ENCODE measurements at places on chromosomes 5 and 9. TPM values are rescaled to one million over a fixed set of nuclear protein-coding genes. Genes with fewer than 3 reads are reported as not detected.

- DNase-seq: no peak
Observed at GRCh38 chr5:10227379-10227778, 22.3 kb downstream of the ATPSCKMT start.

Gene SLC34A3
- total RNA-seq: 0.13 TPM

GRCh38 chr5:178582291-178582690 lies 7.9 kb downstream of the COL23A1 start:
- DNase-seq: no peak

Gene HRH2
- 10.6 TPM for total RNA-seq

Gene C9
- total RNA-seq: 4.5 TPM

Gene NSG2
- not detected for total RNA-seq

DNA sequence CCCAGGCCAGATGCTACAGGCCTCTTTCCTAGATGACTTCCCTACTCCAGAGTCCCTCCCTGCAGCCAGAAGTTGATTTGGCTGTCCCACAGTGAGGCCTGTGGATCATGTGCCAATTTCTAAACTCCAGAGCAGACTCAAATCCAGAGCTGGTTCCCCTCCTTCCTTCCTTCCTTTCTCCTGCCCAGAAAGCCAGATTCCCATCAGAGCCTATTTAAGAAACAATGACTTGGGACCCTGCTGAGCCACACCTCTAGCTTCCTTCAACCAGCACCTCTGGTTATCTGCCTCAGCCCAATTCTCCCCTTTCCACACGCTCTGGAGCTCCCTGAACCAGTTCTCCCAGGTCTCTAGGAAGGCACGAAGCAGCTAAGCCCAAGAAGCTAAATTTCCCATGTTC lies 7.2 kb downstream of the FAM219A start:
- no peak for DNase-seq

DNA sequence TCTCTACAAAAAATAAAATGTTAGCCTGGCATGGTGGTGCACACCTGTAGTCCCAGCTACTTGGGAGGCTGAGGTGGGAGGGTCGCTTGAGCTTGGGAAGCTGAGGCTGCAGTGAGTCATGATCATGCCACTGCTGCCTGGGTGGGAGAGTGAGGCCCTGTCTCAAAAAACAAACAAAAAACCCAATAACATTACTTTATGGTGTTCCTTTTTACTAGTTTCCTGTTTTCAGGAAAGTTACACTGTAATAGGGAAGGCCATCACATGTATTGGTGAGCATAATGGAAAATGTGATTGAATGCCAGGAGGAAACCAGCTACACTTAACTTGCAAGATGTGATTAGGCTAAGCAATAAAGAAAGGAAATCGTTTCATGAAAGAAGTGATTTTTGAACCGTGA lies 42.7 kb downstream of the SV2C start:
- no peak for DNase-seq

Gene SETD9
- total RNA-seq: 9.3 TPM

Gene HMMR
- 0.91 TPM for total RNA-seq

GRCh38 chr5:108375768-108376167 lies 6.1 kb downstream of the FBXL17 start:
- DNase-seq: no peak

- no peak for DNase-seq
Observed at GRCh38 chr9:5361326-5362010, 21.8 kb upstream of the RLN1 start.

DNA sequence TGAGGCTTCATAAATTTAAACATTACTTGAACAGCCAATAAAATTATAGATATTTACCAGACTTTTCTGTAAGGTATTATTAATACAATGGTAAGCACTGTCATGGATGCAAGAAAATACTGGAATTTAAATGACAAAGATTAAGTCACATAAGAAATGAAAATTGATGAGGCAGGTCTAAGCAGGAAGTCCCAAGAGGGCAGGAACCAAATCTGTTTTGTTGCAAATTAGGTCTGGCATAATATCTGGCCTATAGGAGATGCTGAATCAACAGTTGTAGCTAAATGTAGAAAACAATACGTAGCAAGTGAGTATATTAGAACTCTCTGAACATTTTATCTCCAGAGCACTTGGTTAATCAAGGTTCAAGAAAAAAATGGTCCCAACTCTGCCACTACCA lies 142.5 kb downstream of the EBF1 start:
- DNase-seq: no peak

DNA sequence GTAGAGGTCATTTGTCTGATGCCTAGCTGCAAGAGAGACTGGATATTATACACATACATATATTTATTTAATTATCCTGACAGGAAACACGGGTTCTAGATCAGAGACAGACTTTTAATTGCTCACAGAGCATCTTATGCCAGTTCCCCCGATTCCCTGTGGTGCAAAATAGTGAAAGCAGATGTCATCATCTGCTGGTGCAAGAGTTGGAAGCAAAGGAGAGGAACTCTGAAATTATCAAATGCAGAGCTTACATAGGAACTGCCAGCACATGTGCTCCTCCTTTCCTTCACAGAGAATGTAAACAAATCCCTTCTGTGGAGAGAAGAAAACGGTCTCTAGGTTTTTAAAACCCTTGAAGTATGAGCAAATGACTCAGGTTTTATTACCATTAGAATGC lies 69.3 kb downstream of the DTWD2 start:
- no peak for DNase-seq

DNA sequence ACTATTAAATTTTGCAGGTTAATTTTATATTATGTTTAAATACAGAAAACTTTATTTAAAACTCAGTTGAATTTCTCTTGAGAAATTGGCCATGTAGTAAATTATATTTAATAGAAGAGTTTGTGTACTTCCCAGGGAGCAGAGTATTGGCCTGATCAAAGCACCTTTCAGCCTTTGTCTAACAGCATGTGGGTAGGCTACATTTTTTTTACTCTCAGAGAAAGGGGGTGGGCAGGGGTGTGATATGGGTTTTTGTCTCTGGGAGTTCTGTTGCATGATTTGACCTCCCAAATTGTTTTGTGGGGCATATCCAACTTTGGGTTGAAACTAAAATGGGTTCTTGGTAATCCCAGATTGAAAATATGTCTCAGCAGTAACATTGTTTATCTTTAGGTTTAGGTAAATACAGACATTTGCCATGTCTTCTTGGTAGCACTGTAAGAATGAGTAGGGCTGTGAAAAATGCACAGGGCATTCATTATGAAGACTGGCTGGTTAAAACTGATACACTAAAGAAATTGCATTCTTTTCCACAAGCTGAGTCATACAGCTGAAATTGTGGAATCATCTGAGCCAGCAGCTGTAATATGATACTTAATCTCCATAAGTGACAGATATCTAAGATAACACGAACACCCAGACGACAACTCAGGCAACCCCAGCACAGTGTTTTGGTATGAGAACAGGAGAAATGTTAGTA lies 75.4 kb upstream of the CDKN2B start:
- DNase-seq: no peak

DNA sequence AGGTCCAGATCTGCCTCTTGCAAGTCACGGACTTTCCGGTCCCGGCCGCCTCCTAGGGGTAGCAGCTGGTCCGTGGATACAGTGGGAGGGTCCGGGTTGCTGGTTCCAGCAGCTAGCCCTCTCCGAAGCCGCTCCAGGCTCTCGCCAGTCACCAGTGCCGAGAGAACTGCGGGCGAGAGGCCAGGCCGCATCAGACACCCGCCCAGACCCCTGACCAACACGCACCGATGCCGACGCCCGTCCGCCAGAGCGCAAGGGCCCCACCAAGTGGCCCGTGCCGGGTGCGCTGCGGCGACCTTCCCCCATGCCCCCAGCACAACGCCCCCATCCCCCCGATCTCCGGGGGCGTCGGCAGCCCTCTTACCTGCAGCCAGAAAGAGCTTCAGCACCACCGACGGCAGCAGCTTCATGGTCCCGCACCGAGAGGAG lies 470 bp downstream of the HBEGF start:
- DNase-seq: peak; percentile 69

Gene TAS2R1
- total RNA-seq: not detected

- DNase-seq: no peak
Observed at GRCh38 chr9:75797085-75797580, 93.3 kb upstream of the PCSK5 start.

Gene ARSI
- total RNA-seq: 0.57 TPM

Gene ZDHHC11
- total RNA-seq: 10.1 TPM

- DNase-seq: peak; percentile 23
Observed at GRCh38 chr9:94287877-94288513, 28.9 kb downstream of the ZNF169 start.

GRCh38 chr9:99056186-99056585 lies 48.7 kb upstream of the TGFBR1 start:
- DNase-seq: no peak

- DNase-seq: peak; percentile 54
Observed at GRCh38 chr5:112210430-112211005, 208.6 kb downstream of the EPB41L4A start.

DNA sequence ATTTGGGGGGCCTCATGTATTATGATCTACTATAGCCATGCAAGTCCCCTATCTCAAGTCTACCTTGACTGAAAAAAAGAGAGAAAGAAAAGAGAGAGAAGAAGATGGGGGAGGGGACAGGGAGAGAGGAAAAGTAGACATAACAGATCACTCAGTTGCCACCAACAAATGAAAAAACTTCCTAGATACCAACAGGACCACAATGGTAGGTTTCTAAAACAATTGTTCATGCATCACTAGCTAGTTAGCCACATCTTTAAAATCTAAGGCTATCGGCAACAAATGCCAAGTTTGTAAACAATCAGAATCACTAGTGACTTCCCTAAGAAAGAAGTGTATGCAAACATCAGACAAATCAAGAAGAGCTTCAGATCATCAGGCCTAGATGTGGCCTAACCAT lies 328.2 kb downstream of the BNC2 start:
- no peak for DNase-seq

- DNase-seq: no peak
Observed at GRCh38 chr9:107284636-107285035, 1.6 kb downstream of the RAD23B start.

Gene FBXW11
- total RNA-seq: 44.4 TPM

- DNase-seq: no peak
Observed at GRCh38 chr5:90134892-90135291, 274.7 kb downstream of the CETN3 start.

Gene NR5A1
- not detected for total RNA-seq

Gene CD14
- 68.8 TPM for total RNA-seq

Data from kidney (tissue), 22 donors.